ENCODE measurements at places on chromosomes 2 and 18.

- peak; percentile 94 for DNase-seq
Measured at GRCh38 chr2:97740590-97741182, 27.3 kb downstream of the ZAP70 start.

DNA sequence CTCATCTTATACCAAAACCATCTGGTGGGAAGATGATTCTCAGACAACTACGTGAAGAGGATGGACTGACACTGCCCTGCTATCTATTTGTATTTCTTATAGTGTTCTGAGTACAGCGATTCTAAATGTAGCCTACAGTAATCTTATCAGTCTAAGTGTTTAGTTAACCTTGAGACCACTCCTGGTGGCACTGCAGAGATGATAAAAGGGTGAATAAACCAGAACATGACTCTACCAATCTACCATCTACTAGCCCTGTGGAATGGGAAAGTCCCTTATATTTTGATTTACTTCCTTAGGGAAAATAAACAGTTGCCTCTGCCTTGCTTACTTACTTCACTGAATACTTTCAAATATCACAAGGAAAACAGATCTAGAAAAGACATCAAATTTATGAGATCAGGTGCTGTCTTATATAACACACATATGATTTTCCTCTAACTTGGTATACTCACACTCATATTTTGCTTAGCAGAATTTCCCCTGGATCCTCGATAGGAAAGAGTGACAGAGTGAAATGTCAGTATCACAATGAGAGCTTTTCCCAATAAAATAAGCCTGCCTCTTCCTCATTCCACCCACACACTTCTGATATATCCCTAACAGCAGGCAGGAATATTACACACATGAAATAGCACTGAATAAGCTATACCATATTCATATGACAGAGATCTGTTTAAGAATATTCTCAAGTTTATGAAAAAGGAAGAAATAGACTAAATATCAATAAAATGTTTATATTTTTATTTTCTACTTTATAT lies 58.6 kb upstream of the MTIF2 start:
- no peak for DNase-seq

DNA sequence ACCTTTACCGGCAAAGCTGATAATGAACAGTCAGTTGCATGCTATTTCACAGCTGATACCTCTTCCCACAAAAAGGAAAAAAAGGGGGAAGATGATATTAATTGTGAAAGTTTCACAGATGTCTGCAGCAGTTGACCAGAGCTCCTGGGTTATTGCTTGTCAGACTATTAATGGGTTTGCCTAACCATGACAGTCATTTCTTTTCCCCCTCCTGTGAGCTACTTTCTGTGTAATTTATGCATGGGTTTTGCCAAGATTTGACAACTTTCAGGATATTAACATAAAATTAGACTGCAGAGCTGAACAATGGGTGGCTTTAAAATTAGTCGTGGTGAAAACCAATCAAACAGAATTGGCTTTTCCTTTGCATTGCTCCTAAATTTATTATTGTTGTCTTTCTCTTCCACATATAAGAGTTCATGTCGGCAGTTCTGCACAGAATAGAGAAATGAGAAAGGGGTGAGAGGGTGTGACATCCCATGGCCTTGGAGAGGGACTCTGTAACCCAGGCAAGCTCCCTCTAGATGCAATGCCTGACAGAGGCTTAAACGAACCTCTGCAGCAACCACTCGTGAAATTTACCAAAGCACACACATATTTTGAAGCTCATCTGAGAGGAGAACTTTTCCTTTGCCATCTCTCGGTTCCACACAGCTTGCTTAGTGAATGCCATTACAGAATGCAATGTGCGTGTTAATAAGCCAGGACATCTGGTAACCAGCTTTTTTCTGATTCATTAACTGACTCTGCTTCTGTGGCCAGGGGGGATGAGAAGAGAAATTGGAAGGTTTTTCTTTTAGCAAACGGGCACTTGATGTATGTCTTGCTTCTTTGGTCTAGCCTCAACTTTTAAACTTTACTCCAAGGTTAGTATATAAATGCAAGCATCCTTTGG lies 82.2 kb upstream of the ITGA4 start:
- no peak for DNase-seq

GRCh38 chr2:118994778-118995177 lies 52.8 kb downstream of the MARCO start:
- DNase-seq = no peak

GRCh38 chr18:46939998-46940571 lies 22.7 kb downstream of the KATNAL2 start:
- no peak for DNase-seq

GRCh38 chr2:199459286-199460100 lies 1.8 kb upstream of the SATB2 start:
- no peak for DNase-seq

- no peak for DNase-seq
Measured at GRCh38 chr2:24828238-24828996, 35.2 kb downstream of the CENPO start.

DNA sequence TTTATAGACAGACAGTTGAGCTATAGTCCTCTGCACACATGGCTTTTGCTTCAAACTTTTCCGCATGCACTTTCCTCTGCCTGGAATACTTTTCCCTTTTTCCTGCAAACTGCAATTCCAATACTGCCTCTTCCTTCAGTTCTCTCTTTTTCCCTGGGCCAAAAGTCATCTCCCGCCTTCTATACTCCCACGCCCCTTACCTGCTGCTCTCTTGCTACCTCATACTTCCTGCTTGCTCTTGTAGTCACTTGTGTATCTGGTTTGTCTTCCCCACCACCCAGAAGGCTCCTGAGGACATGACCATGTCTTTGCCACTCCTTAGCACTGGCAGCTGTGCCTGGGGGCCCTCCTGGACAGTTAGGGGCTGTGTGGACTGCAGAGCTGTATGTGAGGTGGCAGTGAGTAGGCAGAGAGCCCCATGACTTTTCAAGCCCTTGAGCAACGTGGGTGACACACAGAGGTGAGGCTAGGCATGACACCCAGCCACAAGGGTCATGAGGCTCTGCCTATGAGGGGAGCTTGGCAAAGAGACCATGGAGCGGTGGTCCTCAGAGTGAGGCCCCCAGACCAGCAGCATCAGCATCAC lies 23.2 kb downstream of the SPEG start:
- no peak for DNase-seq

DNA sequence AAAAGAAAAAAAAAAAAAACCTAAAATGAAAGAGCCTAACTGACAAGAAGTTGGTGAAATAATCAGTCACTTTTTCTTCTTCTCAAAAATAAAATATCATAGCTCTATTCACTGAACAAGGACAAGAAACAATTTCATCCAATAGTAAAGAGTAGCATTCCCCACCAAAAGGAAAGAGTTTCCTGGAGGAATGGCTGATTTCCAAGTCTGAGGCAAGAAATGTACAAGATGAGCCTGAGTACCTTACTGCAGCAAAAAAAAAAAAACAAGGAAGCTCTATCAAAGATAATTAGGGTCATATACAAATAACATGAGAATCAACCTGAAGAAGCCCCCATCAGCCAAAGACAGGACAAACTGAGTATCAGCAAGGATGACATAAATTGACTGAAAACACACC lies 11.5 kb downstream of the ROCK1 start:
- DNase-seq = no peak

DNA sequence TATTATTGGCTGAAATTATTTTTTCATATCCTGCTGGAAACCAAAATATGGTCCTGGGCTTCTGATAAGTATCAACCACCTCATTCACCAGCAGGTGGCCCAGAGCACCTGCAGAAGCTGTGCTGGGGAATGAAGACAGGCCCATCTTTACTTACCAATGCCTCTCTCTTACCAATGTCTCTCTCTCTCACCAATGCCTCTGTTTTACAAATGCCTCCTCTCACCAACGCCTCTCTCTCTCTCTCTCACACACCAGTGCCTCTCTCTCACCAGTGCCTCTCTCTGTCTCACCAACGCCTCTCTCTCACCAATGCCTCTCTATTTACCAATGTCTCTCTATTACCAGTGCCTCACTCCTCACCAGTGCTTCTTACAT lies 2.3 kb upstream of the MAL start:
- DNase-seq = no peak

DNA sequence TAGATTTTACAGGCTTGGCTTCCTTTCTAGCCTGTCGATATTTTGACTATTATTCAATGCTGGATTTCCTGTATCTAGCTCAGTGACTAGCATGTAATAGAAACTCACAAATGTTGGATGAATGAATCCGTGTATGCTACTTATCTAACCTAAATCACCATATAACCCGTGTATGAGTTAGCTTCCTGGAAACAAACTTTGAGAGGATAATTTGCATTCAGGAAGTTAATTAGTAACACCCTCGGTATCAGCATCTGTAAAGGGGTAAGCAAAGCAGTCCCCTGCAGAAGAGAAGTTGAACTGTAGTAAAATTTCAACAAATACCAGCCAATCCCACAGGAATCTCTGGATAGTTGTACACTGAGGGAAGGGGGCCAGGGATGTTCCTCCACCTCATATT lies 269.4 kb upstream of the LRATD1 start:
- no peak for DNase-seq

DNA sequence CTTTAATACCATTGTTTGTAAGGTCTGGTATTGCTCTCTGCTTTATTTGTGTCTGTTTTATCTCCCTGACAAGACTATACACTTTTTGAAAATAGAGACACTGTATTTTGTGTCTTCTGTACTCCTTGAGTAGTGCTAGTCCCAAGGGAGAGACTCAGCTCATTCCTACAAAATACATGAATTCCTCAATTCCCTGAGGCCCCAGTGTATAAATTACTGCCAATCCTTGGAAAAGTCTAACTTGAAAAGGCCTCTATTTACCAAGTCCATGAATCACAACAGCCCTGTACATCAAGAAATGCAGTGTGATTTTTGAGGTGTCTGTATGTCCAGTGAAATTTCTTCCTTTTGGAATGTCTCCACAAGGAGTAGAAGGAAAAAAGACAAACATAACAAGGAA lies 34.9 kb upstream of the NEDD4L start:
- no peak for DNase-seq

DNA sequence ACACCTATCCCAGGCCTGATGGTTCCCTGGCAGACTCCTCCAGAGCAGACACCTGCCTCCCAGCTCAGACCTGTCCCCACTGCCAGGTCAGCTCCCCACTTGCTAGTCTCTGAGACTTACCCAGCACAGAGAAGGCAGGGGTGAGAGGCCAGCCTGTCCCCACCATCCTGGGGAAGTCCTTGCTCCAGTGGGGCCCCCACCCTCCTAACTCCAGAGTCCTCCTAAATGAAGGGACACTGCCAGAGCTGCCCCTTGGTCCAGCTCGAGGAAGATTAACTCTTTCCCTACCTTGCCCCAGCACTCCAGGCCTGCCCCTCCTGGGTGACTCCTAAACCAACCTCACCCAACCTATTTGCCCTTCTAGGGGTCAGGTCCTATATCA lies 30.4 kb upstream of the TNS1 start:
- no peak for DNase-seq

DNA sequence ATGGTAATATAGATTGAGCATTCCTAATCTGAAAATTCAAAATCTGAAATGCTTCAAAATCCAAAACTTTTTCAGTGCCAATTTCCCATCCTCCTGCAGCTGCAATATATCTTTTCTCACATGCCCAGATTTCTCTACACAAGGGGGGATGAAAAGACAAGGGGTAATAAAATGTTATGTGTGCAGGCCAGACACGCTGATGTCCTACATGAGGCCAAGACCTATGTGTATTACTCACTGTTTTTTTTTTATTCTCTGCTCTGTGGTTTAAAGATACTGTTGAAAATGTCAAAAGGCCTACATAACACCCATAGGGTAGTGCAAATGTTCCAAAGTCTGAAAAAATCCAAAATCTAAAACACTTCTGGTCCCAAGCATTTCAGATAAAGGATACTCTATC lies 41.2 kb upstream of the CWC22 start:
- DNase-seq = no peak

GRCh38 chr2:98710734-98711133 lies 20.2 kb downstream of the MGAT4A start:
- no peak for DNase-seq

- no peak for DNase-seq
Measured at GRCh38 chr2:59440491-59440890, 1113.0 kb downstream of the BCL11A start.

DNA sequence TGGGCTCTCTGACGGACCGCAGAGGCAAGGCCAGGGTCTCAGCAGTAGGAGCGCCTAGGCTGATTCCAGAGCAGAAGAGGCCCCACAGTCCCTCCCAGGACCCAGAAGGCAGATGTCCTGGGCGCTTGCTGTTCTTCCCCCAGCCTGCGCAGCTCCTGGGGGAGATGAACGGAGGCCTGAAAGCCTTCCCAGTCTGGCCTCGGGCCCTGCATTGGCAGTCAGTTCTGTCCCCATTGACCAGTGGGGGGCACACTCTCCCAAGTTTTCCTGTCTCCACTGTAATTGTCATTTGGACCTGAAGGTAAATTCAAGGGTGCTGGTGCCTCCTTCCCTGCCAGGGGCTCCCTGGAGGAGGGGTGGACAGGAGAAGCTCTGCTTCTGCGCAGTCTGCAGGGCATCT lies 345.7 kb downstream of the CYP26B1 start:
- no peak for DNase-seq

DNA sequence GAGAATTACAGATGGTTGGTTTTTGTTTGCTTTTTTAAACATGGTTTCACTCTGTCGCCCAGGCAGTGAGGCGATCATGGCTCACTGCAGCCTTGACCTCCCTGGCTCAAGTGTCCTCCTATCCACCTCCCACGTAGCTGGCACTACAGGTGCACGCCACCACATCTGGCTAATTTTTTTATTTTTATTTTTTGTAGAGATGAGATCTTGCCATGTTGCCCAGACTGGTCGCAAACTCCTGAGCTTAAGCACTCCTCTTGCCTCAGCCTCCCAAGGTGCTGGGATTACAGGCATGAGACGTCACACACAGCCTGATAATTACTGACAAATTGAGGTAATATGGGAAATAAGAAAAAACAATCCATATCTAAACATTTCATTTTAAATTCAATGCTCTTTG lies 110.5 kb upstream of the ZSWIM2 start:
- DNase-seq = no peak

GRCh38 chr2:30801821-30802455 lies 5.3 kb downstream of the CAPN13 start:
- no peak for DNase-seq

DNA sequence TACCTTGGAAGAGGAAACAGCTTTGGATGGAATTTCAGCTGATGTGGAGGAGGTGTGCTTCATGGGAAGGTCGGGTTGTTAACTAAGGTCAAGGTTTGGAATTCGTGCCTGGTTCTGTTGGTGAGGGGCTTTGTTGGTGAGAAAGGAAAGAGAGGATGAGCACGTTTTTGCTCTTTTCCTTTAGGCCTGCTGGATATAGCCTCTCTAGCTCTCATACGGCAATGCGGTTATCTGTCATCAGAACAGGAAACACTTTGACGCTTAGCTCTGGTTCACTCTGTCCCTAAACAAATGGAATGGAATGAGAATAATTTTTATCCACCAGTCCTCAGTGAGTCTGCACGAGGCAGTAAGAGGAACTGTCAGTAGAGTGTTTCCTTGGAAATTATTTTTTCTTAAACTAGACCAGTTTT lies 169.7 kb upstream of the NOSTRIN start:
- no peak for DNase-seq

GRCh38 chr2:205273148-205273547 lies 409.2 kb upstream of the NRP2 start:
- no peak for DNase-seq

GRCh38 chr18:2847317-2848246 lies 776 bp downstream of the EMILIN2 start:
- no peak for DNase-seq

GRCh38 chr2:118371515-118371914 lies 283.2 kb downstream of the INSIG2 start:
- no peak for DNase-seq
